LNCaP clone FGC (cell line): ENCODE measurements at places on chromosomes 6 and 20.

GRCh38 chr6:7138921-7139358, 31.2 kb downstream of the RREB1 start:
- peak; percentile 85 for DNase-seq

- DNase-seq = no peak
Measured at GRCh38 chr20:25539742-25540672, 45.3 kb downstream of the NINL start.

- DNase-seq = no peak
Measured at GRCh38 chr20:5313916-5314315, 2.8 kb downstream of the PROKR2 start.

DNA sequence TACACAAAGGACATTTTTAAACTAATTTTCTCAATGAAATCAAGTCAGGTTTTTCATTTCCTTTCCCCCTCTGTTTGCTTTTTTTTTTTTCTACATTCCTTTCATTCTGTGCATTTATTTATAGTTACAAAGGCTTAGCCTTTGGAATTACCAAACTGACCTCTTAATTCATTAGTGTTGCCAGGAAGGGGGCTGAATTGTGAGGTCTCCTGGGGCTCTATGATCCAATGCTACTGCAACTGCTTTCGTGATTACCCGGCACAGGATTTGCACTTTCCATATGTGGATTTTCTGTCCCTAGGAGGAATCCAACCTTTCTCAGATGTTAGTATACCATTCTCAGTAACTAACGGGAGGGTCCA, 35.3 kb downstream of the NEDD9 start:
- no peak for DNase-seq

DNA sequence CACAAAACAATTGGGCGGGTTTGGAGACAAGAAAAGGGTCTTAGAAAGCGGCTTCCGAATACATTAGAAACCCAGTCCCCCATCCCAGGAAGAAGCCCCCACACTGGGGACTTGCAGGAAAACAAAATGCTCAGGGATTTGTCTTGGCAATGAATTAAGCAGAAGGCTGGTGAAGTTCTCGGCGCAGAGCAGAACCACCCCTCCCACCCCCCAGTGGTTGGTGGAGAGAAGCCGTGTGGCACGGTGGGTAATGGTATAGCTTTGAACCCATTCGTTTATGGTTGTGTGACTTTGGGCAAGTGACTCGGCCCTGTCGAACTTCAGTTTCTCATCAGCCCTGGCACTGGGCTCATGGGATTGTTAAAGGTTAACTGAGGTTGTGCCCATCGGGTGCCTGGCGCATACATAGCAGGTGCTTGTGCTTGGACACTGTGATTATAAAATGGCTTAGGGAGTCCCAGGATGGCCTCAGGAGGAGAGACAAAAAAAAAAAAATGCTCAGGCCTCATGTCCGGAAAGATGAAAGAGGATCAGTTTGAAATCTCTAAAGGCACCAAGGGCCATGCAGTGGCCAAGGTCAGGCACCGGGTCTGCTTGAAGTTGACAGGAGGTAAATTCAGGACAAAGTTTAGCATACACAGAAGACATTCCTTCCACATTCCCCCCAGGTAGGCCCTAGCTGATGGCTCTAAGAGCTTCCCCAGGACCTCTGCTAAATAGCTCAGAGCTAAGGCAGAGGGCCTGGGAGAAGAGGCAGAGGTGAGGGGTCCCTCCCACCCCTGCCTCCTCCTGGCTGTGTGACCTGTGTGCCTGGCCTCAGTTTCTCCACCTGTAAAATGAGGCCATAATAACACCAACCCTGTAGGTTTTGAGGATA, 120.1 kb upstream of the PTPN1 start:
- no peak for DNase-seq

DNA sequence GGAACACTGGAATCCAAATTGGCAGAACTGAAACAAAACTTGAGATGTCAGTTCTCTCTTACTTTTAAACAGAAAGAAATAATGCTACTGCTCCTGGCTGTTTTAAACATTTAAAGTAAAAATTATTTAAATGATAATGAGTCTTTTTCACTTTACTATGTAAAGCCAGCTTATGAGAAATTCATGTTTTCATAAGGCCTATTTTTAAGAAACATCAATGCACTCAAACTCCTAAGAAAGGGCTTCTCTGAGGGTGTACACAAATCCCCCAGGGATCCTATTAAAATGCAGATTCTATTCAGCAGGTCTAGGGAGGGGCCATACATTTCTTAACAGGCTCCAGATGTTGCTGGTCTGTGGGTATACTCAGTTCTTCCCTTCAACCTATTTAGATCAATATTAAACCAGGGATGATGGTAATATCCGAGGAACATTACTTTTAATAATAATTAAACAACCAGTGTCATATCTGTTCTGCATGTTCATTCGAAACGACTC, 2.3 kb downstream of the FERMT1 start:
- no peak for DNase-seq

- DNase-seq = no peak
Measured at GRCh38 chr20:18066421-18067333, 9.0 kb upstream of the OVOL2 start.

GRCh38 chr6:1703923-1704322, 94.2 kb downstream of the FOXC1 start:
- no peak for DNase-seq

DNA sequence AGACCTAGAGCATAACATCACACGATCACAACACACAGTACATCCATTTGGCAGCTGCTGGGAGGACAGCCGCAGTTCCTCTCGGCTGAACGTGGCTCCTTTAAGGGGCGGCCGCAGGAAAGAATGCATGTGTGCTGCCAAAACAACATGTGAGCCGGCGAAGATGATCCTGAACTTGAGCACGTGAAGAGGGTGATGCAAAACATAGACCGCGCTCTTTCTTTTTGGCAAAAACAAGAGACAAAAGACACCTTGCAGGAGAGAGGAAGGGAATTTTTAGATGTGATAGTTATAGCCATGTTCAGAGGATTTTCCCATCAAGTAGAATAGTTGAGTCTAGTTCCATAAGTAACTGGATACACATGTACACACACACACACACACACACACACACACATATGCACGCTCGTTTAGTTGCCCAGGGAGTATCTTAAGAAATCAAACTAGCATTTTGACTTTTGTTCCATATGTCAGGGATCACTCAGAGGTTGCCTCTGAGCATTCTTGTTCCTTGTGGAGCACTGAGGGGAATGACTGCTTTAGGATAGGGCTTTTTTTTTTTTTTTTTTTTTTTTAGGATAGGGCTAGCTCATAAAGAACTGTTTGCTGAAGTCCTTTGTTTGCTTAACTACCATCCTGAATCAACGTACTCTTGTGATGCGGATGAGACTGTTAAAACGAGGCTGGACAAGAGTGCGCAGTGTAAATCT, 21.7 kb upstream of the RANBP9 start:
- peak; percentile 87 for DNase-seq

DNA sequence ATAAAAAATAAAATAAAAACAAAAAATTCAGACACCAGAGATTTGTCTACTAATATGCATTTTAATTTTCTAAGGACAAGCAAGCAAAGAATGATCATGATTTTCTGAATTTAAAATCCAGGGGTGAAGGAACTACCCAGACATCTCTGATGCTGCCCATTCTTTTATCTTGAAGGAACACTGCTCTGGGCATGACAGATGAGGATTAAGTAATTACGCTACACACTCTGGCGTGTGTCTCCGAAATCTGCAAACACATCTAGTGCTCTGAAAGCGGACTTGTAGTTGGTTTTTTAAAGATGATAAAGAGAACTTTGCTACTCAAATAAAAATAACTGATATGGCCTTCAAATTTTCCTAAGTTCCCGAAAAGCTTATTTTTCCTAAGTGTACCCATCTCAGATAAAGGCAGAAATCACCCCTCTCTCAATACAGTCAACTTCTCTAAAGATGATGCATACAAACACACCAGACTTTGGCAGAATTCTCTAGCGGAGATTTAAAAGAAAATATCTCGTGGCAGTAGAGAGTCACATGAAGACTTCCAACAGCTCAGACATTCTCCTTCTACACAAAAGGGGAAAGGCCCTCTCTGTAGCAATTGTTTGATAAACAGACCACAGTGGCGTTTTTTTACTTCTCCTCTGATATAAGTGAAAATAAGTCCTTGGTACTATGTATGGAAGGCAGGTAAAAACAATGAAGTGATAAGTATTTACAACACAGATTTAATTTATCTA, 133.8 kb downstream of the BACH2 start:
- DNase-seq = no peak

- DNase-seq = no peak
Measured at GRCh38 chr20:56429502-56429901, 17.4 kb downstream of the CASS4 start.

GRCh38 chr6:116975600-116975999, 98.6 kb downstream of the RFX6 start:
- DNase-seq = no peak
